H4 (cell line): ENCODE measurements at places on chromosomes 12 and 14. TPM values are rescaled to one million over a fixed set of nuclear protein-coding genes. Genes with fewer than 3 reads are reported as not detected.
A peak's percentile ranks its signal among the peaks of the same experiment; 100 is the strongest.

DNA sequence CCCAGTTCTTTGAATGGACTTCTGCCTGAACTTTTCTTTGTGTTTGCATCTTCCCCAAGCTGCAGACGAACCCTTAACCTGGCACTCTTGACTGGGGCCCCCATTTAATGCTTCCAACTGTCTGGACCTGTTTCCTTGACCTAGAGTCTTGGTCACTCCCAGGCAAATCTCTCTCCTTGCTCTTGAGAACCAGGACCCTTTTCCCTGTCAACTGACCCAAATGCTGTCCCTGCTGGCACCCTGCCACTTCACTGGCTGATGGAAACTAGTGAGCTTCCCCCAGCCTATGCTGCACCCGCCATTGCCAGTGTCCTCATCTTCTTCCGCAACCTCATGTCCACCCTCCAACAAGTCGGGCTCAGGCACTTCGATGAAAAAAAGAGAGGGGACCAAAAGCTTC, 79.5 kb downstream of the PRIMA1 start:
- DNase-seq = no peak

DNA sequence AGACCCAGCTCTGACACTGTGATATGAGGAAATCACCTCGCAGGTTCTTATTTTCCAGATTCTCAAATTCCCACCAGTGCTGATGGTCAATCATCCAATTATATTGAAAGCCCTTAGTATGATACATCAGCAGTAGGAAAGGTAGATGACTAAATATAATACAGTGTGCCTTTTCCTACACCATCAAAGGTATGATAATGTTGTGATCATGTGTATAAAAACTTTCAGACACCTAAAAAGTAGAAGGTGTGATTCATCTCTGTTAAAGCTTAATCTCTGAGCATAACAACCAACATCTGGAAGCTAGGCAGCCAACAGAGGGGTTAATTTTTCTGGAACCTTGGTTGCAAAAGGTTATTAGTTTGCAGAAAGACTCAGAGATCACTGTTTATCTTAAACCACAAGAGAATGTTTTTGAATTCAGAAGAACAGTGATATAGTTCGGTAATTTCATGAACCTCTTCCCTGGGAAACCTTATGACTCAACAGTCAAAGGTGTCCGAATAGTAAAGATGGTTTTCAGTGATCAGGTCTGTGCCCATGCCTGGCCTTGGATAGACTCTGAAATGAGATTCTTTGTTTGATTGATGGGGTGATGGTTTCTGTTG, 122.5 kb downstream of the ETV6 start:
- DNase-seq = no peak

- peak; percentile 69 for DNase-seq
These were observed 248.7 kb upstream of the EGLN3 start for GRCh38 chr14:34199585-34199984.

CEBPE gene
- total RNA-seq = not detected in 2 replicates

GRCh38 chr12:65885716-65886115, 61.4 kb downstream of the HMGA2 start:
- DNase-seq = no peak

DNA sequence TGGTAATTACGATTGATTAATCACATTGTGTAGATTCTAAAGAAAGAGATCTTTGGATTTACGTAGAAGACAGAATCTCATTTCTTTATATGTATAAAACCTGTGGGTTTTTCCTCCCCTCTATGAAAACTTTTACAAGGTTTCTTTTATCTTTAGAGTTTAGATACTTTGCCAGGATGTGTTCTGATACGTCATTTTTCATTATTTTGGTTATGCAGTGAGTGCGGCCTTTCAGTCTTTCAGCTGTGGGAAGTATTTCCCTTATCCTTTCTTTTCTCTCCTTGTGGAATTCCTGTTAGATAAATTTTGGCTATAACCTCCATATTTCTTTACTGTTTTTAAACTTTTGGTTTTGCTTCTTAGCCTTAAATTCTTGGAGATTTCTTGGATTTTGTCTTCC, 92.7 kb downstream of the TTLL5 start:
- DNase-seq = no peak

RPS26 gene
- 1,414 and 1,870 TPM in 2 replicates for total RNA-seq

GRCh38 chr12:132825089-132825488, 3.6 kb downstream of the GOLGA3 start:
- DNase-seq = no peak

GRCh38 chr14:45134051-45134958, at the start of gene FKBP3:
TSS of gene FKBP3 (minus strand) at chr14:45134481. CDS start at chr14:45134456, 25 bp downstream.
- DNase-seq = peak; percentile 97

GRCh38 chr12:105084251-105085250, at the start of gene ALDH1L2:
TSS of gene ALDH1L2 (minus strand) at chr12:105084458. CDS start at chr12:105084436, 22 bp downstream.
- DNase-seq = no peak

KLHL33 gene
- total RNA-seq = not detected in 2 replicates

DNA sequence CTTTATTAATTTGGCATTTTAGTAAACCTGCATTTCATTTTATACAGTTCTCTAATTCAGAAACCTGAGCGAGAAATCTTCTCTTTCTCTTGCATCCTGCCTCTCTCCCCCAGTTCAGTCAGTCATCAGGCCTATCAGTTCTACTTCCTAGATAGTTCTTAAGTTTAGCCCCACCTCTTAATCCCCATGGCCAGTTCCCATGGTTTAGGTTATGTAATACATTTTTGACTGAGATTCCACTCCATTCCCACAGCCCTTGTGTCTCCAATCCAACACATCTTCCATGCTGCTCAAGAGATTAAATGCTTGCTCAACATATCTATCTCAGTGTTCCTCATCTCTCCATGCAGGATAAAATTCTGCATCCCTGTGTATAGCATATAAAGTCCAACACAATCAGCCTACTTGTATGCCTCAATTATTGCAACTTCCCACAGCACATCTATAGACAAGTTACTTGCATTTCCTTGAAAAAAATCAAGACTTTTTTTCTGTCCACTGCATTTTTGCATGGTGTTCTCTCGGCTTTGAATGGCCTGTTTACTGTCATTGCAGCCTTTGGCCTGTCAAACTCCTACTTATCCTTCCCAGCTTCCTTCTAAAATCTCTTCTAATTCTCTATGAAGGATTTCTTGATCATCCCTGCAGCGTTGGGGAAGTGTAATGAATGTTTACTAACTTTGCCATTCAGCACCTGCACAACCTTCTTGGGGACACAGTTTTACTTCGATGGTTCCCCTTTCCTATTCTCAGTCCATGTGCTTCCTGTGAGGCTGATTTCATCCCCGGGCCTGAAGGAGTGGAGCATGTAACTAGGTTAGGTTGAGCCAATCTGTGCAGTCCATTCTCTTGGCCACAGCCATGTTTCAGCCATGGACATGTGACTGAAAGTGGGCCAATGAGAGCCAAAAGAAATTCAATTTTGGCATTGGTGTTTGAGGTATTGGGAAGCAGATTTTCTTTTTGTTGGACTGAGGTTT, 80.8 kb downstream of the DACT1 start:
- DNase-seq = no peak

- no peak for DNase-seq
These were observed 4.1 kb upstream of the HOXC6 start for GRCh38 chr12:54024127-54024526.

- no peak for DNase-seq
These were observed 52.2 kb upstream of the CFL2 start for GRCh38 chr14:34766606-34767005.

GRCh38 chr12:130565189-130565588, 150.9 kb downstream of the RIMBP2 start:
- no peak for DNase-seq

APEX1 gene
- total RNA-seq = 54.7 and 122 TPM in 2 replicates

RASSF9 gene
- total RNA-seq = 0.23 and 0.54 TPM in 2 replicates

NINJ2 gene
- not detected in 2 replicates for total RNA-seq

- DNase-seq = no peak
These were observed 1.7 kb downstream of the DYNC1H1 start for GRCh38 chr14:101965770-101966722.

FITM1 gene
- total RNA-seq = not detected in 2 replicates

- DNase-seq = no peak
These were observed 5.1 kb downstream of the CACNA1C start for GRCh38 chr12:2057795-2058408.

- peak; percentile 16 for DNase-seq
These were observed 235.0 kb downstream of the ATP23 start for GRCh38 chr12:58176296-58176869.

SRRM4 gene
- total RNA-seq = 0.04 TPM in 1 of 2 replicates, not detected in the other

GRCh38 chr14:23285530-23286019, 357 bp downstream of the HOMEZ start:
- no peak for DNase-seq

GRCh38 chr14:68379510-68380328, 413.1 kb downstream of the ZFP36L1 start:
- DNase-seq = no peak

TAPBPL gene
- 8.6 and 20.5 TPM in 2 replicates for total RNA-seq

DNA sequence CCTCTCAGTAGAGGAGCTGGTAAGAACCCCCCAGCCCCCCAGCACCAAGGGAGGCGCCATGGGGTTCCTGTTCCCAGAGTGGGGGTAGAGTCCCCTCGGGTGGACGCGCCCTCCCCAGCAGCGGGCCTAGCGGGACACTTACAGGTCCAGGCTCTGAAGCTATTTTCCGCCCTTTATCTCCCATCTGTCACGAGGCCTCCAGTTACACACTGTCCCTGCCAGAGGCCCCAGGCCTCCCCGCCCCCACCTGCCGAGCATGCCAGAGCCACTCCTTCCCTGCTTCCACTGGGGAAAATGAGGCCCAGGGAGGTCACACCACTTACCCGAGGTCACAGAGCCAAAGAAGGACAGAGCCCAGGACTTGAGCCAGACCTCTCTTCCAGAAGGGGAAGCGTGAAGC, 3.1 kb downstream of the C14orf180 start:
- no peak for DNase-seq

DNA sequence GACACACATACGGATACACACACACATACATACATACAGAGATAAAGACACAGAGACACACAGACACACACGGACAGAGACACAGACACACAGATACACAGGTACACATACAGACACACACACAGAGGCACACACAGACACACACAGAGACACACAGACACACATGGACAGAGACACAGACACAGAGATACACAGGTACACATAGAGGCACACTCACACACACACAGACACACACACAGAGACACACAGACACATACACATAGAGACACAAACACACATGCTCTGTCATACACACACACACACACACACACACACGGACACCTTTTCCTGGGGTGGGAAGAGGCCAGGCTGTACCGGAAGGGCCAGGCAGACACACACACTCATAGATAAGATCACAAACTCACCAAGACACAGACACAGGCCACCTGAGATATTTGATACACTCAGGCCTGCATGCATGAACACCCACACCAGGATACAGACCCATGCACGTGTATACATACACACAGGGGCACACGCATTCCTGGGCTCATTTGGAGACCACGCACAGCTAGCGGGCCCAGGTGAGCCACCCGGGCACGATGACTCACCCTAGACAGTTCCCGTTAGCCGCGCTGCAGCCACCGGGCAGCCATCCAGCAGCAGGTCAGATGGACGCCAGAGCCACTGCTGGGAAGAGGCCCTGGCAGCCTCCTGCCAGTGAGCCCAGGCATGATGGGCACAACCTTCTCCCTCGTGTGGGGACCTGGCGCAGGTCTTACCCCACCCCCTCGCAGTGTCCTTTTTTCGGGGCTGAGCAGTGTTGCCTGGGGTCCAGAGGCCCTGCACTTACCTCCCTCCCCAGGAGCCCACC, 1.8 kb upstream of the AHNAK2 start:
- DNase-seq = peak; percentile 78

GRCh38 chr14:22549324-22549962, 39.6 kb downstream of the DAD1 start:
- DNase-seq = no peak

DNA sequence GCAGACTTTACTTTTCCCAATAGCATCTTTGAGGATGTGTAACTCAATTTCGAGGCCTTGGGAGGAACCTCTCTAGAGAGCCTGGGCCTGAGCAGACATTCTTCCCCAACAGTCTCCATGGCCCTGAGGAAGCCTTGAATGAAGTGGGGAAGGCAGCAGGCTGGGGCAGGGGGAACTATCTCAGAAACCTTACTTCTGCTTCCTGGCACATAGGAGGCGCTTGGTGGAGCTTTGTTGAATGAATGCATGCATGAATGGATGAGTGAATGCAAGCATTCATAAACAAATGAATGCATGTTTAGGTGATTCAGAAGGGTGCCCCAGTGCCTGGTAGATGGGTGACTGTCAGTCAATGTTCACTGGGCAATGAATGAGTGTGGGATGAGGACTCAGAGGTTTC, 58.3 kb downstream of the GALNT16 start:
- DNase-seq = no peak

KCNJ8 gene
- 0.74 and 1.0 TPM in 2 replicates for total RNA-seq

OR11G2 gene
- not detected in 2 replicates for total RNA-seq

NXPH4 gene
- total RNA-seq = 5.6 and 10.7 TPM in 2 replicates

TPI1 gene
- total RNA-seq = 2,242 and 2,549 TPM in 2 replicates

DNA sequence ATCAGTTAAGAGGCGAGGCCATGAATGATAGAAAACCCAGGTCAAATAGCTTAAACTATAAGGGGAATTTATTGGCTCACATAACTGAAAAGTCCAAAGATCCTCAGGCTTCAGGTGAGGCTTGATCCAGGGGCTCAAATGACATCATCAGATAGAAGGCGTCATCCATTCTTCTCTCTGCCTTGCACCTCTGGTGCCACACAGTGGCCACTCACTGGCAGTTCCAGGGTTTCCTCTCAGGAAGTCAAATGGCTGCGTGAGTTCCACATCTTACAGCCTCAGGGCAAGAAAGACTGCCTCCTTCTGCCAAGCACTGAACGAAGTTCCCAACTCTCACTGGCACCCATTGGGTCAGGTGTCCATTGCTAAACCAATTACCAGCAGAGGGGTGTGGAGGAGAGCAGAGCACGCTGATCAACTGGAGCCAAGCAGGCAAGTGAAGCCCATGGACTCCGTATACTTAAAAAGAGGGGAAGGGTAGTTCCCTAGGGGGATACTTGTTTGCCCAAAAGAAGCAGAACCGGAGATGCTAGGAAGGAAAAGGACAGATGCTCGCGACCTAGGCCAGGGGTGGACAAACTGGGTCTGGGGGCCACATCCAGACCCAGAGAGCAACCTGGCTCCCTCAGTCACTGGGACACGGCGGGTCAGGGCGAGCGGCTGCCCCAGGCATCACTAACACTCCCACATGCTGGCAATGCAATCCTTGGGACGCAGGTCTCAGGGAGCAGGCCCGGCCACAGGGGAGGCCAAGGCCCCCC, 69.3 kb downstream of the SERPINA3 start:
- DNase-seq = peak; percentile 81

- peak; percentile 48 for DNase-seq
These were observed 151.6 kb upstream of the OR4E1 start for GRCh38 chr14:21825149-21825743.

DNA sequence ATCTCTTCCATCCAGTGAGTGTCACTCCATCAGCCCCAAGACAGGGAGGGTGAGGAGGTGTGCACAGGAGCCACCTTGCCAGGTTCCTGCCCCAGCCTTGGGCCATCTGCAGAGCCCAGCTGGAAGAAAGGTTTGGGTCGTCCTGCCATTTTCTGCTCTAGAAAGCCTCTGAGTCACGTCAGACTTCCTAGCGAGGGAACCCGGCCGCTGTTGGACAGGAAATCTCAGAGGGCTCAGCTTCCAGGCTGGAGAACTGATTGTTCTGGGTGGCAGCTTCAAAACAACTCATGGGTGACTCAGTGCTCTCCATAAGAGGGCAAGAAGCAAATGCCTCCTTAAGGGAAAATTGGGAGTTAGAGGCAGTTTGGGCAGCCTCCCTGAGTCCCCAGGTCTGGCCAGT, 16.6 kb downstream of the HIP1R start:
- no peak for DNase-seq

HCAR2 gene
- 0.31 TPM in 1 of 2 replicates, not detected in the other for total RNA-seq
